ENCODE measurements at places on chromosomes 7 and 10.

- no peak for DNase-seq
Observed at GRCh38 chr7:16758631-16759611, 5.4 kb downstream of the TSPAN13 start.

DNA sequence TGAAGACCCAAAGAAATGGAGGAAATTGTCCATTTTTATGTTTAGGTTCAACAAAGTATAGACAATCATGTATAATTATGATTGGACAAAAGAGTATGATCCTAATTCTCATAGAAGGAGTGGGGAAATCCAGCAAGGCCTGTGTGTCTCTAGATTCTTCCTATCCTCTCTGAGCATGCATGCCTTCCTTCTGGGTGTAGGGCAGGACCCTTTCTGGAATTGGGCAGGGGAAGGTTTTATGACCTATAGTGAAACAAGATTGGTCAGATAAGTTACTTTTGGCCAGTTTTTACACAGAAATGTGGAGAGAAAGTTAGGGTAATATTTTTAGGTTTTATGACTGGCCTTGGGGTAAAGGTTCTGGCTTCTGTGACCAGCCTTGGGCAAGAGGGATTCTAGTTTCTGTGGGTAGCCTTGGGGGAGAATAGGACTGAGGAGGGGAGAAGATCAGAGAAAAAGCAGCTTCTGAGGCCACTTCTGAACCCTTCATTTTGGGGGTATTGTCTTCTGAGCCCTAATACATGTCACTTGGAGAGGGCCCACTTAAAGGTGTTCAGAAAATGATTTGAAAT lies 289.4 kb downstream of the EXOC4 start:
- DNase-seq = no peak

DNA sequence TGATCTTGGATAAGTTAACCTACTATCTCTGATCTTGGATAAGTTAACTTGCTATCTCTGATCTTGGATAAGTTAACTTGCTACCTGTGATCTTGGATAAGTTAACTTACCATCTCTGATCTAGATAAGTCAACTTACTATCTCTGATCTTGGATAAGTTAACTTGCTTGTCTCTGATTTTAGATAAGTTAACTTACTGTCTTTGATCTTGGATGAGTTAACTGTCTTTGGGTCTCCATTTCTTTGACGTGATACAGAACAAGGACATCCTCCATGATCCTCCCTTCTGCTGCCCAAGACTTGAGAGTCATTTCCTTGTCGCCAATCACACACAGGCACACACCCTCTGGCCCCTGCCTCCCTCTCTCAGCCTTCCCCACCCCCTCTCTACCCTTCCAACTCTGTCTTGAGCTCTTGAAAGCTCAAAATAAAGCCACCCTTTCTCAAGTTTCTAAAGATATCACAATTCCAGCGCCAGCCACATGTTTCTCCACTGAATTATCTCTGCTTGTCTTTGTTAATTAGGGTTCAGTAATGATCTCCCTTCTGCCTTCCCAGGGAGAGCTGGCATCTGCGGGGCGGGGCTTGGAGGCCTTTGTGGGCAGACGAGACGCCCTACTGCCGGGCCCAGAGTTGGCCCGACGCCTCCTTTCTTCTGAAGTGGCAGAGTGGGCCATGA lies 85.1 kb upstream of the GTF2I start:
- DNase-seq = no peak

- no peak for DNase-seq
Observed at GRCh38 chr7:71615017-71615416, 483.1 kb downstream of the GALNT17 start.

- no peak for DNase-seq
Observed at GRCh38 chr7:52925332-52925731, 110.1 kb upstream of the POM121L12 start.

- DNase-seq = no peak
Observed at GRCh38 chr10:3293581-3294431, 121.2 kb upstream of the PITRM1 start.

- DNase-seq = no peak
Observed at GRCh38 chr10:34203966-34204630, 611.0 kb downstream of the PARD3 start.

- no peak for DNase-seq
Observed at GRCh38 chr7:23475576-23475839, 5.2 kb upstream of the IGF2BP3 start.

Data from AG04450 (cell line).